ENCODE measurements at places on chromosomes 2 and 18.

GRCh38 chr2:218870984-218871344 is 9.7 kb upstream of the WNT10A start:
- DNase-seq = no peak

DNA sequence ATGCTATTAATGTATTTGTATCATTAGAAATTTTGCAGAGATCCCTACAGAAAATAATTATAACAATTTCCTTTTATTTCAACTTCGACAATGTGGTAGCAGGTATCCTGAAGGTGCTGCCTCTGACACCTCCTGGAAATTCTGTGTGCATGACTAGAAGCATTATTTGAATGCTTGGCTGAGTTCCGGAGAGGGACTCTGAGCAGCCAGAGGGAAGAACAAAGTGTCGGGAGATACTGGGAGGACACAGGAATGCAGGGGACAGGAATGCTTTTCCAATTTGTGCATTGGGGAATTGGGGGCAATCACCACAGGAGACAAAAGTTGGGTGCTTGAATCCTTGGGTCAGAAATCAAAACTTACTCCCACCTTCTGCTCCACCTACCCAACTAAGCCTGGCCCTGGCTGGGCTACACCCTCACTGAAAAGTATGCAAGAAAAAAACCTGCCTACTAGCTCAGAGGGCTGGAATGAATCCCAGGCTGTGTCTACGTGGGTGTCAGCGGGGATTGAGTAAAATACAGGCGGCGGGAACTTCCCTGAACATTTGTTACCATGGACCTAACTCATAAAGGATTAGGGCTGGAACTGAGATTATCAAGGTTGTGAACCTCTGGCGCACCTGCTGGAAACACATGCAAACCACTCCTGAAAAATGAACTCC is 299.3 kb downstream of the SOX11 start:
- DNase-seq = no peak

DNA sequence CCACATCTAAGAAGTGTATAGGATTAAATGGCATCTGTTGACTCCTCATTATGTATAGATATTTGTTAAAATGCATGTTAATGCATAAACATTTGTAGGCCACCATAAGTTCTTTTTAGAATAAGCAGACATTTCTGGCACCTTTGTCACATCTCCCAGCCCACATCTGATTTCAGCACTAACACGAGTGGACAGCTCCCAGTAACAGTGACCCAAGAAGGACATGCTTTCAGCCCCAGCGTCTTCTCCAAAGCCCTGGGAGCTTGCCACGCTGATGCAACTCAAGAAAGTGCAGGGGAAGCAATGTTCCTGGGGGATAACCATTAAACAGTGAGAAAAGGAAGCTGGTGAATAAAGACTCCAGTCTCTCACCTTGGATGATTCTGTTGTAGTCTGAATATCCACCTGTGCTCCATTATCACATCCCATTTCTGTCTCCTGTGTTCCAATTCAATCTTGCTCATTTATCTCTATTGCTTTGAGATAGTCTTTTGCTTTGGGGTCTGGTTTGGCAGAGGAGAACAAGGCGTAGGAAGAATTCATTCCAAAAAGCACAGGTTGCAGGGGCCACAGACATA is 182.6 kb upstream of the THSD7B start:
- peak; percentile 2 for DNase-seq

GRCh38 chr2:170039401-170040172 is 138.4 kb upstream of the MYO3B start:
- no peak for DNase-seq

DNA sequence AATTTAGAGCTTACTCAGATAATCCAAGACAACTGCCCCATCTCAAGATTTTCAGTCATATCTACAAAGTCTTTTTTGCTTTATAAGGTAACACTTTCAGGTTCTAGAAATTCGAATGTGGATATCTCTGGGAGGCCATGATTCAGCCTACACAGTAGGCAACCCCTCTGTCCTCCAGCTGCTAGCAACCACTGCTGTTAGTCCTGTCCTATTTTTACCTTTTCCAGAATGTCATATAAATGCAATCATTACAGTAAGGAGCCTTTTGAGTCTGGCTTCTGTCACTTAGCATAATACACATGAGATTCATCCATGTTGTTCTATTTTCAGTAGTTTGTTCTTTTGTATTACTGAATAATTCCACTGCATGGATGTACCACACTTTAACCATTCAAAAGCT is 28.5 kb upstream of the MARCHF7 start:
- DNase-seq = no peak

GRCh38 chr18:33210575-33211189 is 229.8 kb downstream of the CCDC178 start:
- DNase-seq = no peak

DNA sequence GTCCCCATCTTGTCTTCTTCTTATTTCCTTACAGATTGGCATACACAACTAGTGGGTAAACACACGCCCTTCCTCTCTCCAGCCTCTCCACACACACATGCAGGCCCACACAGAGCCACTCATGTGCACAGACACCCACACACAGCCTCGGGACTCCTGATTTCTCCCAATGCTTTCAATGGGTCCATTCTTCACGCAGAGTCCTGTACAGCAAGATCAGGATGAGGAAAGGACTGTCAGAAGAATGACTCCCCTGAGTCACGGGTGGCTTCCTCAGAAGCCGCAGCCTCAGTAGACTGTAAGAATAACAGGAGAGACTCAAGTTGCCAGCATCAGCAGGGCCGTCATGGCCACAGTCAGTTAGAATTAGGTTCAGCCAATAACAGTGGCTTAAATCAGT is 109.1 kb upstream of the GLI2 start:
- no peak for DNase-seq

DNA sequence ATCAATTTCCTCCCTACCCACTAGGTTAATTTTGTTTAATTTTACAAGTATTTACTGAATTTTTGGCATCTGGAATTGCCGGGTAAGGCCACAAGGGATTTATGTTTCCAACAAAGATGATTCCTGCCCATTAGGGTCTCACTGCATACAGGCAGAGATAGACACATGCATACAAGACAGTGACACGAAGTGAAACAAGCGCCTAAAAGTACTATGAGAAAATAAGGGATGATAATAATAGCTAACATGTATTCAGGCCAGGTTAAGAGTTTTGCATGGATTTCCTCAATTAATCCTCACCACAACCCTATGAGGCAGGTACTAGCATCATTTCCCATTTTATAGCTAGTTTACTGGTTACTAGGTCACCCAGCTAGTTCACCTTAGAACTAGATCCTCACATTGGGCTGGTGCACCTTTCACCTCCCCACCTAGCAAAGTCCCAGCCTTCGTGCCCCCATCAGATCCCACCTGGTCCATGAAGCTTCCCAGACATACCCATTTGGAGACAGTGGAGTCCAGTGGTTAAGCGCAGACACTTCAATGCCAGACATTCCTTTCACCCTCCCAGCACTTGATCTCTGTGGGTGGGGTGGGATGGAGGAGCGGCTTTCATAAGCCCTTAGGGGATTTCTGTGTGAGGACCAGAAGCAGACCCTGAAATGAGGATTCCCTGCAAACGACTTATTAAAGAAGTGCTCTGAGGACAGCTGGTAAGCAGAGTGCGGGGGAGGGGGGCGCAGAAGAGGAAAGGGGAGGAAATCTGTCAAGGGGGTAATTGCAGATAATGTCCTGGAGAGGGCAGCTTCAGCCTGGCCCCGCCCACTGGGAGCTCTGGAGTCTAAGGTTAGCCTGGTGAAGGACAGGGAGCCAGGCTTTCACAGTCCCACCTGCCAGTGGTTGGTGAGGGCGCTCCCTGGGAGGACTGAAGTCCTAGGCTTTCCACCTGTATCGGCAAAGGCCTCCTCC is 5.8 kb upstream of the DGUOK start:
- peak; percentile 77 for DNase-seq

- no peak for DNase-seq
These were observed 213.9 kb upstream of the MAP2 start for GRCh38 chr2:209209943-209210342.

- no peak for DNase-seq
These were observed 140.6 kb downstream of the EPHA4 start for GRCh38 chr2:221431477-221431876.

- DNase-seq = no peak
These were observed 8.8 kb downstream of the RETREG2 start for GRCh38 chr2:219186754-219187456.

- DNase-seq = peak; percentile 15
These were observed 38.7 kb downstream of the PTGR3 start for GRCh38 chr18:75170022-75170789.
